Memory B cell (primary cell): ENCODE measurements at places on chromosomes 3 and 15.

DNA sequence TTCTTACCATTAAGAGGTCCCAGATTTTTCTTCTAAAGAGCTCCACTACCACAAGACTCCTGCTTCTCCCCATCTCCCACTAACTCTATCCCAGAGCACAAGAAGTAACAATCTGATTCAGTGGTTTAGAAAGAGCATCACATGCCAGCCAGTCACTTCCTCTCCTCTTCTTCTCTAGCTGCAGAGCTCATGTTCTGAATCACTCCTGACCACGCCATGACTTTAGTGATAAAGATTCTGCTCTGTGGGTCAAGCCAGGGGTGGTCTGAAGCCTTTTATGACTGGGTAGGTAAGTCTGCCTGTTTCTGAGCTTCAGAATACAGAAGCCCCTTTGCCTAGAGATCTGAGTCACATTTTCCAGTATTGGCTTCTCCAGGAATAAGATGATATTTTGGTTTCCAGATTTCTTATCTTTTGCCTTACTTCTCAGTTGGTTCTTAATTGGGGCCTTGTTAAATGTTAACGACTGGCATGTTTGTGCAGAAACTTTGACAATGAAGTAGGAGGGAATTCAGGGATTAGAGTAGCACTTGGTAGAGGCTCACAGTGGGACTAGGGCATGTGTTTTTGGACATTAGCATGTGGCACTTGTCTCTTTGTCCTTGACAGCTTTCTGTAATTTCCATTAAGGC lies 27.6 kb upstream of the ADAMTSL3 start:
- no peak for DNase-seq

GRCh38 chr15:87408902-87409301 lies 847.6 kb downstream of the NTRK3 start:
- DNase-seq: no peak

GRCh38 chr15:42085721-42086120 lies 8.6 kb downstream of the PLA2G4D start:
- no peak for DNase-seq

DNA sequence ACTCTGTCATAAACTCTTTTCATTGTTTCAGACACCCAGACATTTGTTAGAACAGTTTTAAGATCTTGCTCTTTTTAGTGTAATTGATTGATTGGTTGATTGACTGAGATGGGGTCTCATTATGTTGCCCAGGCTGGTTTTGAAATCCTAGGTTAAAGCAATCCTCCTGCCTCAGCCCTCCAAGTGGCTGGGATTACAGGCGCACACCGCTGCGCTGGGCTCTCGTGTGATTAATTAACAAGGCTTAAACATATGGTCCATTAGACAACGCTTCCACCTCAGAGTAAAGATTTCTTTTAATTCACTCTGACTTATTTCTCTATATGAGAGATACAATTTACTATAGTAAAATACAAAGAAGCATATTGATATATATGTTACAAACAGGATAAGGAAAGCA lies 114.0 kb upstream of the C2CD4B start:
- no peak for DNase-seq

GRCh38 chr15:63256433-63257274 lies 20.8 kb upstream of the APH1B start:
- DNase-seq: no peak

GRCh38 chr15:76343313-76343996 lies 6.9 kb downstream of the ISL2 start:
- DNase-seq: no peak

GRCh38 chr3:47780741-47781684 lies 680 bp downstream of the SMARCC1 start:
- DNase-seq: no peak

DNA sequence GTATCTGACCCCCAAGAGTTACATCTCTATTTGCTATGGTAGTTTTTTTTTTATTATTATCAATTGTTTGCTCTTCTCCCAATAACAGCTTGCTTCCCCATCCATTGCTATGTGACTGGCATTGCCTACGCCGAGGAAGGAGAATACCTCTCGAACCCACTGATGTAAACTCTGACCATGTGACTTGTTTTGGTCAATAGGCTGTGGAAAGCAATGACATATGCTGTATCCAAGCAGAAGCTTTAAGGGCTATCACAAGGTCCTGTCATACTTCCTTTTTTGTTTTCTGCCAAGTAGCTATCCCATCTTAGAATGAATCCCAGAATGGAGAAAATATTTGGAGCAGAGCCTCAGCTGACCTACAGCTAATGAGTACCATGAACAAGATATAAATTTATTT lies 111.0 kb upstream of the FRMD4B start:
- DNase-seq: no peak

DNA sequence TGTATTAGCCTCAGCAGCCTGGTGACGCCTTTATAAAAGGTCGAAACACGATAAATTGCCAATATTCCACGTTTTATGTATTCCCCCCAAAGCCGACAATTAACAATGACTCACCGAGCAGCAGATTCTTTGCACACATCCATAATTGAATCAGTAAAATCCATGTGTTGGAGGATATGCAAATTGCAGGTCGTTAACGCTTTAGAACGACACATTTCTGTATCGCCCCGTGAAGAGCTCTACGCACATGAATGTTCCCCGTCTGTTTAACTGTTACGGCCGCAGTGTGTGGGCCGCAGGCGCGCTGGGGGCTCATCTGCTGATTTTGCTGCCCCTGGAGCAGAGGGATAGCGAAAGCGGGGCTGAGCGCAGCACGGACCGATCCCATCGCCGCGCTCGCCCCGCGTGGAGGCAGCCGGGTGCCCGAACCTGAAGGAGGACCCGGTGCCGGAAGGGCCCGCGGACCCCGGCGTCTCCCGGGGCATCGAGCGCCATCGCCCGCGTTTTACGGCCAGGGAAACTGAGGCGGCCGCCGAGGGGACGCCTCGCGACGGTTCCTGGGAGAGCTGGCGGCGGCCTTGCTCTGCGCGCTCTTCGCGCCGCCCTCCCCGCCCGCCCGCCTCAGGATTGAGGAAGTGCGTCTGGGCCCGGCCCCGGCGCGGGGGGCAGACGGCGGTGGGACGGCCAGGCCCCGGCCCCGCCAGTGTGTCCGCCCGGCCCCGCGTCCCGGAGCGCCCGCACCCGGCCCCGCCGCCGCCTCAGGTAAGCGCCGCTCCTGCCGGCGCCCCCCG lies at the start of gene LRRK1:
Gene LRRK1, plus strand, starts transcription at position 668 of the 791 bp plus-strand sequence. CDS start 5,276 bp downstream, outside the sequence.
- peak; percentile 26 for DNase-seq

- DNase-seq: no peak
These were observed 398.5 kb downstream of the PDCD6IP start for GRCh38 chr3:34196914-34197313.

GRCh38 chr3:184679056-184679816 lies 32.6 kb downstream of the MAGEF1 start:
- DNase-seq: no peak

DNA sequence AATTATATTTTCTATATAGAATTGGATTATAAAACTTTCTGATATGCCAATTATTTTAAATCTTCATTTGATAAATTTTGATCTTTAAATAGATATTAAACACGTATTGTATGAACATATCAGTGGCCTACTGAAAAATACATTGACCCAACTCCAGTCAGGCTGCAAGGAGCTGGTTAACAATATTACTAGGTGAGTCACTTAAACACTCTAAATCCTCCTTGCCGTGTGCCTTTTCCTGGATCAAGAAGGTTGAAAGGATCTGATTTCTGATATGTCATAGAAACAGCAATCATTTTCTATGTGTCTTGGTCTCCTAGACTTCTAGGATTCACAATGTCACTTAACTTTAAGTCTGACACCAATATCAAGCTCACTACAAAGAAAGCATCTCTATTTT lies 123.2 kb downstream of the TP63 start:
- DNase-seq: no peak

DNA sequence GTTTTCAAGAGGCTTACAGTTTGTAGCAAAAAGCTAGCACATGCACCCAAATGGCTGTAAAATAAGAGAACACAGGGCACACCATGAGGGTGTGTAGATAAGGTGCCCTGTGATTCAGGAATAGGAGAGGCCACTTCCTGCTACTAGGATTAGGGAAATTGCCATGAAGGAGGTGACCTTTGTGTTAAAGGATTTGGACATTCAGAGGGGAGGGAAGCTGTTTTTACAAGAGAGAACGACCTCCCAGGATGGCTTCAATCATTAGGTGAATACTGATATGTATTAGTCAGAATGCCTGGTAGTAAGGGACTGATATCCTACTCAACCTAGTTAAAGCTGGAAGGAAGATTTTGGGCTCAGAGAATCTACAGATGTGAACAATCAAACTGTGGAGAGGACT lies 35.7 kb upstream of the ABHD17C start:
- DNase-seq: no peak

DNA sequence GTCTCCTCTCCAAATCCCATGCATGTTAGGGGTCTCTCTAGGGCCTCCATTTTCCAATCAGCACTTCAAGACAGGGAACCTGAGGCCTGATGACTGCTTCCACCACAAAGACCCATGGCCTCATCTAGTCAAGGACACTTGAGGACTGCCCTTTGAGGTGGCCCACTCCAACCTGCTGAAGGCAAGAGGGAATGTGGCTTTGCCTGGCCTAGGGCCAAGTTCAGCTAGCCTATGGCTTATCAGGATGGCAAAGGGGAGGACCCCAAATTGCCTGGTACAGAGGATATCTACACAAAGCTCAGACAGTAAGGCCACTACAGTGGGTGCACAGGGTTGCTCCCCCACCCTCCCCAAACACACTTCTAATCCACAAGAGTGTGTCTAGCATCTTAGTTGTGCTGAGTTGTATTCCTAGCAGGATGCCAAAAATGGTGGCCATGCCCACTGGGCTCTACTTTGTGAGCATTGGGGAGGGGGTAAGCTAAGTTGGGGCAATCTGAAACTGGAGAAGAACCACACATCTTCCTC lies 10.0 kb upstream of the GRAMD2A start:
- no peak for DNase-seq

- DNase-seq: no peak
These were observed 271.9 kb upstream of the GADL1 start for GRCh38 chr3:31166249-31166885.

GRCh38 chr15:64013179-64014062 lies 32.9 kb downstream of the DAPK2 start:
- no peak for DNase-seq

- DNase-seq: no peak
These were observed 234.8 kb downstream of the PYDC2 start for GRCh38 chr3:191695815-191696153.

DNA sequence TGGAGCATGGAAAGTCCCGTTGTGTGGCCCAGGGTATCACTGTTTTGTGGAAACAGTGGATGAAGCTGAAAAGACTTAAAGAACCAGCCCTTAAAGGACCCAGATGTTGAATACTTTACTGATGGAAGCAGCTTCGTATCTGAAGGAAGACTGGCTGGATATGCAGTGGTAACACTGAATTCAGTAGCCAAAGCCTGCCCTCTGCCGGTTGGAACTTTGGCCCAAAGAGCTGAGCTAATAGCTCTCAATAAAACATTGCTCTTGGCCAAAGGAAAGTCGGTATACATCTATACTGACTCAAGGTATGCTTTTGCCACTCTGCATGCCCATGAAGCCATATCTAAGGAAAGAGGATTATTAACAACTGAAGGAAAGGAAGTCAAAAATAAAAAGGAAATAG lies 885.4 kb downstream of the PDCD6IP start:
- peak; percentile 29 for DNase-seq

- no peak for DNase-seq
These were observed 340.3 kb upstream of the TBC1D5 start for GRCh38 chr3:18082551-18083272.

GRCh38 chr3:158261371-158261991 lies 151.6 kb downstream of the RSRC1 start:
- no peak for DNase-seq

GRCh38 chr3:193620650-193621049 lies 27.6 kb downstream of the OPA1 start:
- DNase-seq: no peak

- DNase-seq: no peak
These were observed 13.6 kb upstream of the COMMD2 start for GRCh38 chr3:149765762-149766334.

DNA sequence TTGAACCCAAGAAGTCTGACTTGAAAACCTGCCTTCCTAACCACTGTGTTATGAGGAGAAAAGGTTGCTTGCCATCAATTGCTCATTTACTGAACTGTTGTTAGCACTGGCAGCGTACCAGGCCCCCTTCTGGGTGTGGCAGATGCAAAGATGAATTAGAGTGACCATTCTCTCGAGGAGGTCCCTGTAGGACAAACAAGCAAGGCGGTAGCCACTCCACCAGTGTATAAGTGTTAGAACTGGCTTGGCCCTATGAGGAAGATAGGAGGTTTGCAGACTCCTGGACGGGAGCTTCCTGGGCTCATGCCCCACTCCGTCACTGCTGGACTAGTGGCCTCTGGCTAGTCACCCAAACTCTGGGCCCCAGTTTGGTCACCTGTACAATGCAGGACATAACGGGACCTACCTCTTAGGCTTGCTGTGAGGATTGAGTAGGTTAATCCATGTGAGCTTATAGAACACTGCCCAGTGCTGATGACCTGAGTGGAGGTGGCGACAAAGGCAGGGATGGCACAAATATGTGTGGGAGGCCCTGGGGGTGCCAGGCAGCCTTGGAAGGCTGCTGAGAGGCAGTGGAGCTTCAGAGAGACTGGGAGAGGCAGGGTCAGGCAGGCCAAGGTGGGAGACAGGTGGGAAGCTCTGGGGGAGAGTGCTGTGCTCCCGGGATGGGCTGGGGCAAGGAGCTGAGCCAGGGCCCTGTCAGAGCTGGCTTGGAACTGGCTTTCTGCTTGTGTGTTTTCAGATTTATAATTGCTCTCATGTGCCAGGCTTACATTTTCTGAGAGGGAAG lies 145.9 kb downstream of the DNAJB8 start:
- no peak for DNase-seq

- DNase-seq: no peak
These were observed 49.0 kb downstream of the THBS1 start for GRCh38 chr15:39629906-39630305.

GRCh38 chr15:94366781-94367180 lies 135.4 kb downstream of the MCTP2 start:
- no peak for DNase-seq

DNA sequence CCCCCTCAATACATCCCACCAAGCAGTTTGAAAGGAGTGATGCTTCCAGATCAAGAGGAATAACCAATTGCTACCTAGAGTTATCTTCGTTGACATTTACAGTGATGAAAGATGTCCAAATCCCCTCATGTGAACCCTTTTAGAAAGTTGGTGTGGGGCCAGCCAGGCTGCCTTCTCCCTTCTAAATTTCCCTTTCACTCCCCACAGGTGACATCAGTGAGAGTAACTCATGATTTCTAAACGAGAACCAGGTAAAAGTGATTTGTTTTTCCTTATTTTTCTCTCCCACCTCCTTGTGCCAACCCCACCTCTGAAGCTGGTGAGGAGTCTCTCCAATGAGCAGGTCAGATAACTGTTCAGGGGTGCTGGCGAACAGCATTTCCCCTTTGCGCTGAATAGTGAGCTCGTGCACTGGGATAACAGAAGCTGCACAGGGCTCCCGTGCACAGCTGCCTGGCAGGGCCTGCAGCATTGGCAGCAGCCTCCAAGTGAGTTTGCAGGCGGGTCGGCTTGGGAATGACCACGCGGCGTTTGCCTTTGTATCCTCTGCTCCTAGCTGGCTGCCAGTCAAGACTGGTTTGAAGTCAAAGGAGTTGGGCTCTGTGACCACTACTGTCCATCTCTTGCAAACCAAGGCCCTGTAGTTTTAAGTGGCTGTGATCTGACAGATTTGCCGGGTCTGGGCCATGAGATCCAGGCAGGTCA lies 70.2 kb upstream of the CORO2B start:
- DNase-seq: no peak

- no peak for DNase-seq
These were observed 48.4 kb upstream of the IP6K2 start for GRCh38 chr3:48765376-48765775.
